G401 (cell line): ENCODE measurements at places on chromosomes 4 and X.

GRCh38 chrX:151765026-151765425 is 30.5 kb downstream of the CNGA2 start:
- DNase-seq, result no peak

DNA sequence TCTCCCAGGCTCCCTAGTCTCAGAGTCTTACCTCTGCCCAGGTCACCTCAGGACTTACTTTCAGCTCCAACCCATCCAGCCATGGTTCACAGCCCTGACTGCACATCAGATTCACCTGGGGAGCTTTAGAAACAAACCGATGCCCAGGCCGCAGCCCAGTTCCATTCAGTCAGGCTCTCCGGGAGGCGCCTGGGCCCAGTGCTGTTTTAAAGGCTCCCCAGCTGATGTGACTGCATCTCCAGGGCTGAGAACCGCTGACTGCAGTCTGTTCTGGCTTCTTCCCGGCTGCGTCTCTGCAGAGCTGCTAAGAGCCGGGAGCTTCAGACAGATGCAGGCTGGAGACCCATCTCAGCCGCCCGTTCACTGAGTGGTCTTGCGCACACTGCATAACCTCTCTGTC is 44.4 kb upstream of the LGI2 start:
- DNase-seq, result no peak

GRCh38 chr4:14259936-14260335 is 632.4 kb upstream of the BOD1L1 start:
- no peak for DNase-seq

GRCh38 chr4:7061815-7062214 is 6.0 kb downstream of the GRPEL1 start:
- DNase-seq, result no peak

DNA sequence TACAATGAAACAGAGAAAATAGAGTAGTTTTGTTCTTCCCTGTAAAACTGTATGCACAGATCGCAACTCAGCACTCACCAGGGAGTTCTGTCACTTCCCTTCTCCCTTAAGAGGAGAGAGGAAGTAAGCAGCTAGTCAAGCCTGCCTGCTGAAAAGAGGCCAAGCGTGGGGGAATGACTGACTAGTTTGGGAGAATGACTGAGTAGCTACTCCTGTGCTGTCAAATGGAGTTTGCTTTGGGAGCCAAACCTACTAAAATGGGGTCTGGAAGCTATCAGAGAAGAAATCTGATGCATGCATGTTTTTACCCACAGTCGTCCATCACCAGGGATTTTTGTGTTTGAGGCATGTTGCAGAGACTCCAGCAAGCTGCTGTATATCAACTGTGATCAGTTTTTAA is 54.6 kb upstream of the LHFPL1 start:
- no peak for DNase-seq

DNA sequence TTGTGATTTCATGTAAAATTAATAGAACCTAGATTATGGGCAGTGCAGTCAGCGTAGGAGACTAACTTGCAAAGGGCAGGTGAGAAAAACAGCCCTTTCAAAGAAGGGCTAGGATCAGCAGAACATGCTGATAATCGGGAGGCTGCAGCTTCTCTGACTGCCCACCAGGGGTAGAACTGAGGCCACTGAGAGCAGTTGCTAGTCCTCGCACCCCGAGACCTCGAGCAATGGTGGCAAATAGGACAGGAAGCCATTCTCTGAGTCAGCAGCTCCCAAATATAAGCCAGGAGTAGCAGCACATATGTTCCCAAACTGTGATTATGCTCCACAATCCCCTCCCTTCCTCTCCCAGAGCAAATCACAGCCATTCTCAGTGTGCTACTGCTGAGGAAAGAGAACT is 186.5 kb downstream of the MSL3 start:
- no peak for DNase-seq

DNA sequence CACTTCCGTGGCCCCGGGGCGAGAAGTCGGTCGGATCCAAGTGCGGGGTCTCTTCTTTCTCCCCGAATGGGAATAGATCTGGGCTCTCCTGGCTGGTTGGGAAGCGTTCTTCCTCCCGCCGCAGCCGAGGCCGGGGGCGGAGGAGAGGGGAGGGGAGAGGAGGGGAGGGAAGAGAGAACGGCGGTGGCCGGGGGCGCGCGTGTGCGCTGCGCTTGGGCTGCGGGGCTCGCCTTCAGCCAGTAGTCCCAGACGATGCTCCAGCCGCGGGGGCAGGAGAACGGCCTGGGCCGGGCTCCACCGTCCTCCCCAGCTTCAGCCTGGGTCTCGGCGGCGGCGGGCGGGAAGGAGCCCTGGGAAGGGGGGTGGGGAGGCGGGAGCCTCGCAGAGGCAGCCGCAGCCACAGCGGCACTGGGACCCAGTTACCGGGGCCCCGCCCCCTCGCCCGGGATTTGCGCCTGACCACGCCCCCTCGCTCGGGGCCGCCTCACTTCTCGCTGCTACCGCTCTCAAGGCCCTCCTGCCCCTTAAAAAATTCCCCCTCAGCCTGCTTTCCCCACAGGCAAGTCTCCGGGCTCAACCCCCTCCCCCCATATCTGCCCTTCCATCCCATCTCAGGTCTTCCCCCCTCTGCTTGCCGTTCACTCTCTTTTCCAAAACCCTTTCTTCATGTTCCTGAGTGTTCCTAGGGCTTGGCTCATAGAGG is at the start of gene FGD1:
Gene FGD1, minus strand, starts transcription at position 421 of the 703 bp plus-strand sequence. CDS start 802 bp downstream, outside the sequence.
- DNase-seq, result peak; percentile 69

- DNase-seq, result no peak
Observed at GRCh38 chr4:60579335-60579734, 620.8 kb upstream of the ADGRL3 start.

DNA sequence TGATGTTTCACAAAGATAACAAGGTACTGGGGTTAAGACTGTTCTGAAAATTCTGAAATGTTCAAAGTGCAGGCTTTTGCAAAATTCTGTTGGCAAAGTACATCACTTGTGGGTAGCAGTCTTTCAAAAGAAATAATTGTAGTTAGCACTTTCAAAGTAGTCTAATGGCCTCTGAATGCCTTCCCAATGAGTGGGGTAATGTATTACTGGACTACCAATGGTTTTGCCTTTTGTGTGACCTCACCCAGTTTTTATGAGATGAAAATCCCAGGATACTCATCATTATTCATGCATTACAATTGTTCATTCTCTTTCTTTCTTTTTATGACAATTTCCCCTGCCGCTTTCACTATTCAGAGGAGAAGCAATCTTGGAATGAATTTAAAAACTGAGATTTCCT is 686.1 kb downstream of the GLUD2 start:
- no peak for DNase-seq

DNA sequence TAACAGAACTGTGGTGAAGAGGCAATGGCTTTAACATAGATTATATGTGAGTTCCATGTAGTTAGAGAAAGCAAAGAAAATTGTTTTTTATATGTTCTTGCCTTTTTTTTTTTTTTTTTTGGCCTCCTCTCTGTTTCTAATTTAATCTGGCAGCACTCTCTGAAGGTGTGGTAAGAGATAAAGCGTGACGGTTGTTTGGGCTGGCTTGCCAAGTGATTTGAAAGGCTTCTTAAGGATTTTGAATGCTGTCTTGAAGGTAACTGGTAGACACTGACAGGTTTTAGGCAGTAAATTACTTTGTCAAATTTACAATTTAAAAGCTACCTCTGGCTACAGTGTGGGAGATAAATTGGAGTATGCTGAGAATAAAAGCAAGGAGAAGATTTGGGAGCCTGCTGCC is 269.3 kb upstream of the HS3ST1 start:
- no peak for DNase-seq

- peak; percentile 72 for DNase-seq
Observed at GRCh38 chrX:10326578-10326977, 169.8 kb downstream of the CLCN4 start.

- no peak for DNase-seq
Observed at GRCh38 chr4:9927341-9928007, 93.8 kb downstream of the SLC2A9 start.

- DNase-seq, result no peak
Observed at GRCh38 chrX:42028109-42028508, 104.8 kb upstream of the CASK start.

- DNase-seq, result no peak
Observed at GRCh38 chr4:140070366-140070765, 83.6 kb downstream of the MAML3 start.

- DNase-seq, result peak; percentile 69
Observed at GRCh38 chrX:140766024-140766611, 56.6 kb downstream of the LINC00632 start.

- peak; percentile 64 for DNase-seq
Observed at GRCh38 chrX:57156397-57157049, 19.3 kb upstream of the SPIN2A start.

- DNase-seq, result no peak
Observed at GRCh38 chr4:26194764-26195163, 126.0 kb upstream of the RBPJ start.

DNA sequence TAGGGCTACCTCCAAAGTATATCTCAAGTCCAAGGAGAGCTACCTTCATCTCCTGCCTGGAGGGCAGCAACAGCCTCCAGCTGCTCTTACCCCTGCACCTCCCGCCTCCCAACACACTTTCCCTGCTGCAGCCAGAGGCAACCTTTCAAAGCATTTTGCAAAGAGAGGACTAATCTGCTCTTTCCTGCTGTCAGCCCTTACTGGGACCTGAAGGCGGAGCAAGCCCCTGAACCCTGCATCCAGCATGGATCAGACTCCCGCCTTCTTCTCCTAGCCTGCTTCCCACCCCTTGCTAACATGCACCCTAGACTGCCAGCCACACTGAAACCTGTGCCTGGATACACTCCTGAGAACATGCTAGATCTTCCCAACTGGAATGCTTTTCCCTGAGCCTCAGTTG is 37.7 kb upstream of the VMA21 start:
- DNase-seq, result no peak

GRCh38 chr4:108360754-108361445 is 192.2 kb upstream of the LEF1 start:
- peak; percentile 41 for DNase-seq

- no peak for DNase-seq
Observed at GRCh38 chr4:7584098-7584497, 149.4 kb upstream of the PSAPL1 start.
